ENCODE measurements at places on chromosomes 2 and 18. TPM values are rescaled to one million over a fixed set of nuclear protein-coding genes. Genes with fewer than 3 reads are reported as not detected.
A peak's percentile ranks its signal among the peaks of the same experiment; 100 is the strongest.

DNA sequence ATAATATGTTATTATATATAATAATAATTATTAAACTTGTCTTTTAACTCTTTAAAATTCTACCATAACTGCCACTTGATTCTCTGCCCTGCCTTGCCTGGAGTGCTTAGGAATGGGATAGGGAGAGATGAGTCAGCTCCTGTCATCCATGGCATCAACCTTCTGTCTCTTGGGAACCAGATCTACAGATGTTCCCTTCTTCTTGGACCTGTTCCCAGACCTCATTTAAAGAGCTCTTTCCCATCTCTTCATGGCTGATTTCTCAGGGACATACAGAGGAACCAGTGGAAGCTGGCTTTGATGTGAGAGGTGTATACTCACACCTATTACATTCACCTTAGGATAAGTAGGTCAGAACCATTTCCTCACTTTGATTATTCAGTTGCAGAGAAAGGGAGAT is 155.3 kb upstream of the MYO3B start:
- no peak for DNase-seq

DNA sequence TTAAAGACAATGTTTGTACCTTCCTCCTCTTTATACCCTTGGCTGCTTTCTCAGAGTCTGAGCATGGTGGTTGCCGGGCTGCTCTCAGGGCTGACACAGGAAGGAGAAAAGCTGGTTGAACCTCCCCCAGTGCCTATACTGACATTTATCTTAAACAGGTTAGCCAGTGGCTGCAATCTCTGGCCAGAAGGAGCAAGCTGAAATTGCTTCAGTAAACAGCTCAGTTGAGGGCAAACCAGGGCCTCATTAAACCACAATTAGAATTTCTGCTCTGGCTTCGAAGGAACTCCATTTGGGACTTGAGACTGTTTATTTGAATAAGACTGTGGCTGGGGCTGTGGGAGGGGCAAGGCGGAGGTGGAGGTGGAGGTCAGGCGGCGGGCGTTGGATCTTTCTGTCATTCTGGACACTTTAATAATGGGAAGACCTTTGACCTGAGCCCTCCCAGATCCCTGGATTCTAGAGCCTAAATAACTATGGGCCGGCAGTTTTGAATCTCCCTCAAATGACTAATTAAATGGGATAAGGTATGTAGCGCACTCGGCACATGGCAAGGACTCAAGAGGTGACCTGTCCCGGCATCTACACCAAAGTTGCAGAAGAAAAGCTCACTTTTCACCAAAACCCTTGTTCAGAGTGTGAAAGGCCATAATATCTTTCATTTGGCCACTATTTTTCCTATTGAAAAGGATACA is 120.6 kb upstream of the MYCN start:
- DNase-seq, result no peak

DNA sequence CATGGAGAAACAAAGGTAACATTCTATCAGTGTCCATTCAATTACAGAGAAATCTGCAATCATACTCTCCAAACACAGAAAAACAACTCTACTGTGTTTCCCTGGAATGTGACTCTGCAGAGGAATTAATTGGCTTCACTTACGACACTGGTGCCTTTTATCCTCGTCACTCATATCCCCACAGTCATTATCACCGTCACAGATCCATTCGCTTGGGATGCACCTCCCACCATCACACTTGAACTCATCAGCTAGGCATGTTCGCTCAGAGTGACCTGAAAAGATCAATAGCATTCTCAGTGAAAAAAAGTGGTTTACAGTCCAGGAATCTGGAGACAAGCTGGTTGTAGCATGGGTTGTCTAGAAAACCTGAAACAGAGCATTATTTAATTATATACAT is 124.3 kb downstream of the DHRS9 start:
- no peak for DNase-seq

DNA sequence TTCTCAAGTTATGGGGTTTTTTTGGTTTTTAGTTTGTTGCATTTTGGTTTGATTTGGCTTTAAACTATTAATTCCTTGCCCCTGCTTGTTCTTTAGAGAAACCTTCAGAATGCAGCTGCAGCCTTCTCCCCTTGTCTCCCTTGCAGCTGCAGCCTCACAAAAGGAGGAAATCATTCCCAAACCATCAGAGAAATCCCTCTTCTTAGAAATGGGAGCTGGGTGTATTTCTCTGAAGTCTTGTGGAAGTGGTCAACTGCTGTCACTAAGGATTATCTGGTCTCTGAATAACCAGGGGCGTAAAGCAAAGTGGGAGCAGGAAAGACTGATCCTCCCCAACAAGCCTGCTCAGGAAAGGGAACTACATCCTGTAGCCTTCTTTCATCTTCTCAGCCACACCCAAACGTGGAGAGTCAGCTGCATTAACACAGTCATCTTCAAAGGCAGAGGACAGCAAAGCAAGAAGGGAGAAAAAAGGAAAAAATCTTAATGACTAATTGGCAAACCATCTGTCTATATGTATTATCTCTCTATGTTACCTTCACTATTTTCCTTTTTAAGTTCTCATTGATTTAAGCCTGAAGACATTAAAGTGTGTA is 1834.1 kb upstream of the PIK3C3 start:
- no peak for DNase-seq

- DNase-seq, result no peak
These were observed 202 bp downstream of the MCEE start for GRCh38 chr2:71129902-71130151.

- DNase-seq, result no peak
These were observed 713.1 kb downstream of the CBLN2 start for GRCh38 chr18:71831039-71831438.

GRCh38 chr2:11984316-11985158 is 238.1 kb downstream of the LPIN1 start:
- DNase-seq, result peak; percentile 27

PSMD14 gene
- polyA plus RNA-seq, result 27.7 TPM

DNAH6 gene
- not detected for polyA plus RNA-seq

RELCH gene
- polyA plus RNA-seq, result 9.3 TPM

CYS1 gene
- 1.7 TPM for polyA plus RNA-seq

SH3BP4 gene
- 78.4 TPM for polyA plus RNA-seq

MSTN gene
- not detected for polyA plus RNA-seq

PAX8 gene
- polyA plus RNA-seq, result 2.4 TPM
